ENCODE measurements at places on chromosomes 2 and 18.
A peak's percentile ranks its signal among the peaks of the same experiment; 100 is the strongest.

DNA sequence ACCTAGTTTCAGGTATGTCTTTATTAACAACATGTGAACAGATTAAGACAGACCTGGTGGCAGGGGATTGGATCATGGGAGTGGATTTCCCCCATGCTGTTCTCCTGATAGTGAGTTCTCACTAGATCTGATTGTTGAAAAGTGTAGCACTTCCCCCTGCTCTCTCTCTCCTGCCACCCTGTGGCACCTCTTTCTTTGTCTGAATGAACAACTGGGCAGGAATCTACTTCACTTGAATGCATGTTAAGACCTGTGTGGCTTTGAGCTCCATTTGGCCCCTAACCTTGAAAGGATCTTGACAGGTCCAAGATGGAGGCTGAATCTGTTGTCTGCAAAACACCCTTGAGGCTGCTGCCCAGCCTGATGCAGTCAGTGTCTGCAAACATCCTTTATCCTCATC is 194.4 kb downstream of the RNF144A start:
- no peak for DNase-seq

DNA sequence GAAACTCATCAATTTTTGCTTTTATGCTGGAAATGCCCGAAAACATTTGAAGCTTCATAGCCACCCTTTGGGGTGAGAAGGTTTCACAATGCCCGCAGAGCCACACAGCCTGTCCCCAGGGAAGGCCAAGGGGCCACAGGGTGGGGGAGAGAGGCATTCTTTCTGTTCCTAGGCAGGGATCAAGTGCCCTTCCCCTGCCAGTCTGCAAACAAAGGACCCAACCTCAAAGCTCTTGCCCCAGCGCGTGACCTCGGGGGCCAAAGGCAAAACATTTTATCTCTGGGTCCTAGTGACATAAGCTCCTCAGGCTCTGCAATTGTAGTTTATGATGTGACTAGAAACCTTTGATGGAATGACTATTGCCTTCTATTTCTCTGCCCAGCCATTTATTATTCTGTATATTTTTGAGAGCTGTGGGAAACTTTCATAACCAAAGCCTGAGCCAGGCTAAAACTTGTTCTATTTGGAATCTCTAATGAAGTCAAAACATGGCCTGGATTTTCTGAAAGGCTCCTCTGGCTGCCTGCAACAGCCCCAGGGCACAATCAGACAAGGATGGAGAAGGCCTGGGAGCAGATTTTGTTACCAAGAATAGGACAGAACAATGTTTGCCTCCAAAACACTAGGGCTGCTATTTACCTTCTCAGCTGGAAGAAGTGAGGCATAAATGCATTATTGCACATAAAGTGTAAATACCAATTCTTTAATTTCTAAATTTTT is 137.2 kb upstream of the KCTD1 start:
- no peak for DNase-seq

DNA sequence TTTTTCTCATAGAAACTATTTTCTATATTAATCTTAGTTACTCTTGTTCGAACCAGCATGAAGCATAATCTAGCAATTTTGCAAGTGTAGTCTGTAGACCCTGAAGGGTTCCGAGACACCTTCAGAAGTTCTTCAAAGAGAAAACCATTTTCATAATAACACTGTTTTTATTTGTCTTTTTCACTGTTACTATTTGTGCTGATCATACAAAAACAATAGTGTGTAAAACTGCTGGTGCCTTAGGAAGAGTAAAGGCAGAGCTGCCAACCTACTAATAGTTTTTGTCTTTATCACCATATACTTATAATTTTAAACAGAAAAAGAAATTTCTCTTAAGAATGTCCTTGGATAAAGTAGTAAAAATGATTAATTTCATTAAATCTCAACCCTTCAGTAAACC is 218.9 kb downstream of the ZNF385B start:
- DNase-seq: no peak

GRCh38 chr2:164710837-164711765 is 89.8 kb upstream of the GRB14 start:
- DNase-seq: no peak

- no peak for DNase-seq
Observed at GRCh38 chr2:23677836-23678235, 249.1 kb downstream of the ATAD2B start.

DNA sequence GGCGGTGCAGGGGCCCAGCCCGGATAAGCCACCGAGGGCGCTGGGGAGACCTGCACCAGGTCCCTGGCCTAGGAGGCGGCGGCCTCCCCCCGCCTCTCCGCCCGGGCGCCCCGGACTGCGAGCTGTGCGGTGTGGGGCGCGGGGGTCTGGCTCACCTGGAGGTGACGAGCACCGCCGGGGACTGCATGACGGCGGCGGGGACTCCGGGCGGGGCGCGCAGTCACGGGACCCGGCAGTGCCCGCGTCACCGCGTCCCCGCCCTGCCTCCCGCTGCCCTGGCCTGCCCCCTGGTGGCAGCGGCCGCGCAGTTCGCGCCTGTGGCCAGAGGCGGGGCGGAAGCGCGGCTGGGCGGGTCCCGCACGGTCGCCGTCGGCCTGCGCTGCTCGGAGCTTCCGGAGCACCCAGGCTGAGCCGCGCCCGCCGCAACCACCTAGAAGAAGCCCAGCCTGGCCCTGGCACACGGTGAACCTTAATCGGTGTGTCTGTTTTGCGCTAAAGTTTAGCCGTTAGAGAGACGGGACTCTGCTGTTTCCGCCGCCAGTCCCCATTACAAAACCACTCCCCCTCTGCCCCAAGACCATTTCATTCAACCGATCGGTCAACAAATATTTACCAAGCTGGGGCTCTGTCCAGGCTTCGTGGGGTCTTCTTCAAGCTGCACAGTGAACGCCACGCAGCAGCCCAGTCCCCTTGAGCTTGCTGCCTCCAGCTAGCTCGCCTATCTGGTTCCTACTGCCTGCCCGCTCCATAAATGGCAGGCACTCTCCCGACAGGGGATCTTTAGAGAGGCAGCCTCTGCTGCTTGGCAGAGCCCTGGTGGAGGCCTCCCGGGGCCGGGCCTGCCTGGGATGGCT is at the start of gene HS1BP3:
Gene HS1BP3 (minus strand): TSS at position 222 of the 854 bp plus-strand sequence. CDS start 35 bp downstream, at position 187.
- peak; percentile 94 for DNase-seq

DNA sequence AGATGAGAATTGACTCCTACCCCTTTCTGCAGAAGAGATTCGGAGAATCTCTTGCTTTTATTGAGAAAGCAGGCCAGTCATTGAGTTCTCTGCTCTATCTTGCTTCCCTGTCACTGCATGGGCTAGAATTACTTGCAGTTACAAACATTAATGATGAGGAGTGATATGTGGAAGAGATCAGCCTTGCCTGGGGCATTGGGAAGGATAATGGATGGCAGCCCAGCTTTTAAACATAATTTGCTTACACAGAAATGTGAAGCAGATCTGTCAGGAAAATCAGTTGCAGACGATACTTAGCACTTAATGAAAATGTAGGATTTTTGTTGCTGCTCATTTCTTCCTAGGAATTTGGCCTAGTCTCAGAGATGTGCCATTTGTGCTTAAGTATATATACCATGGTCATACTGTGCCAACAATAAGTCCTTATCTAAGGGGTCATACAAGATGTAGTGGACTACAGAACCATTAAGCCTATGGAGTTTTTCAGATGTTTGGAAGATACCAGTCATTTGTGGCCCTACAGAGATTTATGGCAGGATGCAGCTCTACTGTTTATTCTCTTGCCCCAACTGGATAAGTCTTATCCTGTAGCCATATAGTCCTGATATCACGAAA is 92.7 kb downstream of the XRCC5 start:
- DNase-seq: no peak

- DNase-seq: no peak
Observed at GRCh38 chr2:208496129-208496528, 89.5 kb downstream of the PTH2R start.

GRCh38 chr2:11160731-11161455 is 5.6 kb downstream of the SLC66A3 start:
- no peak for DNase-seq

DNA sequence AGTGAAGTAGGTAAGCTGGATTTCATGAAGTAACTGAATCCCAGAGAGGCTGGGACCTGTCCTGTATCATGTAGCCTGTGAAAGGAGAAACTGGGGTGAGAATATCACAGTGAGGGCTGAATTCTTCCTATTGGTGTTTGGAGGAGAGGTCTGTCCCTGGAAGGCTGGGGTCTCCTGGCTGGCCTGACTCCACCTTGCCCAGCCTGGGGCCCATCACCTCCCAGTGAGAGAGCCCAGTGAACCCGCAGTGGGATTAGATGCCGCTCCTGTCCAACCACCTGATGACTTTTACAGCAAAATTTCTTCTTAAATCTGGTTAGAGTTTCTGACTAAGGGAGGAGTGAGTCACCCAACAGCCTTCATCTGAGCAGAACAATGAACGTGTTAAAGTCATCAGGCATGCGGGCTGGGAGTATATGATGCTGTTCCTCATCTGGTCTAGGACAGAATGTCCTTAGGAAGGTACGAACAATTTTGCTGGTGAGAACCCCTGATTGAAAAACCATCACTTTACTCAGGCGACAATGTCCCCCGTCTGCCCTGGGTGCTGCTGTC is 152.9 kb downstream of the LPIN1 start:
- DNase-seq: no peak

- no peak for DNase-seq
Observed at GRCh38 chr2:200341376-200341775, 34.9 kb downstream of the SPATS2L start.

DNA sequence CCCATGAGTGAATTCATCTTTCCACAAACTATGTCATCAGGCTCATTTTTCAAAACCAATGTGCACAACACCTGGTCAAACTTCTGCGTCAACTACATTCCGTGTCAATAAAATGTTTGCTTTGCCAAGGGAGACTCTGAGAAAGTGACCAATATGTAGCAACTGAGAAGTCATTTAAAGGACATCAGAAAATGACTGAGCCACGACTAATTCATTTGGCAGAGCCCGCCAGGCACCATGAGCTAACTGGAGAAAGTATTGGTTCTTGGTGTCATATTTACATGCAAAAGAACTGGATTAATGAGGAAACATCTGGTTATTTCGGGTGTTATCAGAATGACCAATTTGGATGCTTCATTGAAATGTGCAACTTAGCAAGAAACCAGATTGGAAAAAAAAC is 7.2 kb downstream of the RND3 start:
- DNase-seq: no peak

DNA sequence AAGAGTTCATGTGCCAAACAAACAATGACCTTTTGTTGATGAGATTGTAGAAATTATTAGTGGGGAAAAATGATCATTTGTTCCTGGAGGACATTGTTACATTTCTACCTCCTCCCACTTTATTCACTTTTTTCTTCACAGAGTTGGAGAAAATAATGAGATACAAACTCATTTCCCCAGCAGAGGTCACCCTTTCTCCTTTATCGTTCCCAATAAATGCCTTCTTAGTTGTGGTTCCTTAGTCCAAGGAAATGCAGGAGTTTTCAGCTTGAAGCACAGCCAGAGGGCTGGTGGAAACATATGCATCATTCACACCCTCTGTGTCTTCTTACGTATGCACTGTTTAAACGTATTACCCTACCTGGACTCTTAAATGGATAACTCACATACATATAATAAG is 108.8 kb downstream of the SLC4A3 start:
- DNase-seq: no peak

DNA sequence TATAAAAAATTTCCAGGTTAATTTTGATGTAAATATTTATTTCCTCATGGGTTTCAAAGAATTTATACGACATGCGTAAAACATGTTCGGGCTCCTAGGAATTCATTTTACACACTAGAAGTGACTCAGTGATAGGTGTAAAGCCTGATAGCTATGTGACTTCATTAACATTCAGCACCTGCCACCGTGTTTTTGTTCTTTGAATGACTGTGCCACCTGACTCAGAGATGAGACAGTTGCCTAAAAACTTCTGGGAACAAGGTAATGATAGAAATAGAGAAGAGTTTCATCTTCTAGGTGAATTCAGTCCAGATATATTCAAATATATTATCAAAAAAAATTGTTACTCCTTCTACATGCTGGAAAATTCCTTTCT is 10.0 kb downstream of the IL1R2 start:
- DNase-seq: no peak

- DNase-seq: no peak
Observed at GRCh38 chr18:35714539-35714938, 133.0 kb downstream of the GALNT1 start.

- DNase-seq: no peak
Observed at GRCh38 chr2:72955228-72956049, 38.1 kb downstream of the EMX1 start.

GRCh38 chr18:37457341-37457740 is 108.3 kb downstream of the CELF4 start:
- no peak for DNase-seq

- peak; percentile 96 for DNase-seq
Observed at GRCh38 chr2:130727286-130727924, 1.5 kb upstream of the GPR148 start.

DNA sequence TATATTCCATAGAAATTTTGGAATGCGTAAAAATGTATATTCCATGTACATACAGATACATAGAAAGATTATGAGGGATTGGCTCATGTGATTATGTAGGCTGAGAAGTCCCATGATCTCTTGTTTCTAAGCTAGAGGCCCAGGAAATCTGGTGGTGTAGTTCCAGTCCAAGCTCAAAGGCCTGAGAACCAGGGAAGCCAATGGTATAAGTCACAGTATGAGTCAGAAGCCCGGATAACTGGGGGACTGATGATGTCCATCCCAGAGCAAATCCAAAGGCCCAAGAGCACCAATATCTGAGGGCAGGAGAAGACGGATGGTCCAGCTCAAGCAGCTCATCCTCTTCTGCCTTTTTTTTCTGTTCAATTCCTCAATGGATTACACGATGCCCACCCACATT is 385.0 kb upstream of the KLHL29 start:
- no peak for DNase-seq

GRCh38 chr18:39781565-39781964 is 2173.5 kb upstream of the PIK3C3 start:
- DNase-seq: no peak

- no peak for DNase-seq
Observed at GRCh38 chr2:190376591-190377245, 31.4 kb upstream of the MFSD6 start.

DNA sequence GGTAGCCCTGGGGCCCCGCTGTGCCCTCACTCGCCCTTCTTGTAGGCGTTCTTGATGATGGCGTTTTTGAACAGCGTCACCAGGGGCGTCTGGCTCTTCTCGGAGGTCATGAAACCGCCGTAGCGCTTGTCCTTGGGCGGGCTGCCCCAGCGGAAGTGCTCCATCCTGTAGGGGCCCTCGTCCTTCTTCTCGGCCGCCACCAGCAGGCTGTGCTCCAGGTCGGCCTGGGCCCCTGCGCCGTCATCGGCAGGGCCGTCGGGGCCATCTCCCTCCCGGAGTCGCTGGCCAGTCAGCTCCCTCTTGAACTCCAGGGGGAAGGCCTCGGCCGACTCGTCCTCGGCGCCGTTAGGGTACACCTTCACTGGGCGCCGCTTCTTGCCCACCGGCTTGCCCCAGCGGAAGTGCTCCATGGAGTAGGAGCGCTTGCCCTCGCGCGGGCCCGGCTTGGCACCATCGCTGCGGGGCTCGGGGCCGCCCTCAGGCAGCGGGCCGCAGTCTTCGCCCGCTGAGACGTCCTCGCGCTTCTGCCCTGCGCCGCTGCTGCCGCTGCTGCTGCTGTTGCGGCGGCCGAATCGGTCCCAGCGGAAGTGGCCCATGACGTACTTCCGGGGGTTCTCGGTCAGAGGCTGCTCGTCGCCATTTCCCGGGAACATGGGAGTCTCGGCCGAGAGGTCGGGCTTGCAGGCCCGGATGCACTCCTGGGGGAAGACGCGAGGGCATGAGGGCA is 7.2 kb downstream of the POMC start:
- peak; percentile 86 for DNase-seq

Data from activated CD8-positive, alpha-beta memory T cell treated with anti-CD3 and anti-CD28 coated beads, Interleukin-2, amount 50 U/mL, for 48 hours (primary cell).